ENCODE measurements at places on chromosomes 5 and 9. TPM values are rescaled to one million over a fixed set of nuclear protein-coding genes. Genes with fewer than 3 reads are reported as not detected.

Gene CYLC2
- not detected for total RNA-seq

Gene SPATA31A3
- total RNA-seq, result not detected

Gene LRRC70
- 6.8 TPM for total RNA-seq

Gene PRDM9
- total RNA-seq, result not detected

Gene GFRA3
- total RNA-seq, result 0.43 TPM

Gene KCTD16
- 0.46 TPM for total RNA-seq

Gene FOXI1
- not detected for total RNA-seq

Gene WHRN
- 2.6 TPM for total RNA-seq

Gene GPRIN1
- 1.1 TPM for total RNA-seq

Gene NR2F1
- total RNA-seq, result 41.7 TPM

Gene PCDHA7
- total RNA-seq, result not detected

Gene PDGFRB
- 394 TPM for total RNA-seq

Gene LOX
- total RNA-seq, result 98.8 TPM

Gene GGTA1
- total RNA-seq, result 11.0 TPM

Gene PCDHB14
- 8.7 TPM for total RNA-seq

Gene KCNN2
- total RNA-seq, result 0.46 TPM

Gene GABRA1
- total RNA-seq, result not detected

Gene FNBP1
- 165 TPM for total RNA-seq

Gene SMC2
- 5.2 TPM for total RNA-seq

Gene DRD1
- total RNA-seq, result 0.29 TPM
